ENCODE measurements at places on chromosomes 7 and 10.

DNA sequence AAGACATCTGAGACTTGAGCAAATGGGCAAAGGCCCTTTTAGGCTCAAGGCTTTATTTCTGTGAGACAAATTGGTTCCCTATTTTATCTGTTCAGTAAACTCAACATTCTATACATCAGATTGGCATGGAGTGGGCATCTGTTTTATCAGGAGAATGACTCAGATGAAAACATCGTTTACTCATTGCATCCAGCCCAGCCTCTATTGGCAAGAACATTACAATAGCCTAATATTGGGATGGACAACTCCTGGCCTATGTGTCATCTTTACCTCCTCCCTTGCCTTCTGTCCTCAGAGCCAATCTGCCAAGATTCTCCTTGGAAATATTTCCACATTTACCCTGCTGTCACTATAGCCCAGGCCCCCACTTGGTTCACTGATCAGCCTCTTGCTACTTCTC, 5.5 kb upstream of the BLNK start:
- no peak for DNase-seq

DNA sequence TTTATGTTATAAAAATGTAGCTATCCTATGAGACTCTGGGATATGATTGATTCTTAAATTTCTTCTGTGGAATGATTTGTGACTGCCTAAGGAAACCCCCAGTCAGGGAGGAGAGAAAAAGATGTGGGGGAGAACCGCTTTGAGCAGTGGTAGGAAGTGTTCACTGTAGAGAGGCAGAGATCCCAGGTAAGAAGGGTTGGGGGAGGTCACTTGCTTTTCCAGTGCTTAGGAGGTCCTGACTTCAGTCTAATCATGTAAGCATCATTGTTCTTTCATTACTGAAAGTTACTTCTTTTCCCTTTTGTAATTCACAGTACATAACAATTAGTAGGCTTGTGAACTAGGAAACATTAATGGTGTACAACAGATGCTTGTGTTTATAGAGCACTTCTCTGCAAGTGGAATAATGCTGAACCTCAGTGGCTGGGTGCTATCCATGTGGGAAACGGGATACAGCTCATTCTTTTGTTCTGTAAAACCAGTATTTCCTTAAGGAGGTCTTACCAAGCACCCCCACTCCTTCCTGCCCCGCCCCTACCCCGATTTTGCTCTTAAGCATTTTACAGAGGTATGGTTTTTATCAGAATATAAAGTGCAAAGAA, 165.4 kb downstream of the ST7 start:
- DNase-seq = no peak

GRCh38 chr10:90856261-90856660, 1.6 kb downstream of the HTR7 start:
- no peak for DNase-seq

DNA sequence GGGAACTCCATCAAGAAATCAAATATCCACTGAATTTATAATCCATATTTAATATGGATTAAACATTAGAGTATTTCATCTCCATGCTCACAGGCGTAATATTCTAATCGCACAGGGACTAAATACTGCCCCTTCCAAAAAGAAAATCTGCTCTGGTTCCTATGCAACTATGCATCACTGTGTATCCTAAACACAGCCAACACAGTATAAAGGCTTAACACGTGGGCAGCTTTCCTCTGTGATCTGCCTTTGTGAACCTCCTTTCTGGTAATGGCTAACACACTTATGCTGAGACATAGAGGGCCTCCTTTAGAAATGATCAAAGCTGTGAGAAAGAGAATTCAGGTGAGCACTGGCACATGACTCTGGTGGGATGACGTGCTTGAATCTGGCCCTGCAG, 110.2 kb downstream of the RAB11FIP2 start:
- DNase-seq = no peak

DNA sequence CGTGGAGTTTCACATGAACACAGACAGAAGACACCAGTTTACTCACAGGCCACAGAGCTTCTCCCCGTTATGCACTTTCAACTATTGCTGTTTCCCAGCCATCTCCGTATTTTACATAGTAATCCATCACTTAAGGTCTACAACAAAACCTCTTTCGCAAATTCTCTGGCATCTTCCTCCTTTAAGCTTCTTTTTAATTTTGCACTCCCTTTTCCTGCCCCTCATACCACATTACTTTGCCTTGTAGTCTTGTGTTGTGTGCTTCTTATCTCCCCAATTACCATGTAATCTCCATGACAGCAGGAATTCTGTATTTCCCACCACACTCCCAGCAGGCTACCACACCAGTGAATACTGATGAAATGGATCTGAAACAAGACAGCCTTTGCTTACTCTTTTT, 87.3 kb downstream of the ODAD2 start:
- DNase-seq = no peak

DNA sequence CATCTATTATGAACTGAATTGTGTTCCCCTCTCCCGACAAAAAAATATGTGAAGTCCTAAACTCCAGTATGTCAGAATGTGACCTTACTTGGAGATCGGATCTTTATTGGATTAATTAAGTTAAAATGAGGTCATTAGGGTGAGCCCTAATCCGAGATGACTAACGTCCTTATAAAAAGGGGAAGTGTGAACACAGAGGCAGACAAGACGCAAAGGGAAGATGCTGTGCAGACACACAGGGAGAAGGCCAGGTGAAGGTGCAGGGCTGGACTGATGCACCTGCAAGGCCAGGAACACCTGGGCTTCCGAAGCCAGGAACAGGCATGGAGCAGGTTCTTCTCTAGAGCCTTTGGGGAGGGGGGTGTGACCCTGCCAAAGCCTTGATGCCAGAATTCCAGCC, 187.8 kb downstream of the PARD3 start:
- DNase-seq = no peak

- DNase-seq = no peak
Measured at GRCh38 chr7:87210506-87210905, 9.0 kb downstream of the TMEM243 start.

GRCh38 chr10:127612-128432, 7.4 kb upstream of the ZMYND11 start:
- no peak for DNase-seq

All from testis (tissue), 5 donors.